DMS79 (cell line): ENCODE measurements at places on chromosomes 16 and 17.

DNA sequence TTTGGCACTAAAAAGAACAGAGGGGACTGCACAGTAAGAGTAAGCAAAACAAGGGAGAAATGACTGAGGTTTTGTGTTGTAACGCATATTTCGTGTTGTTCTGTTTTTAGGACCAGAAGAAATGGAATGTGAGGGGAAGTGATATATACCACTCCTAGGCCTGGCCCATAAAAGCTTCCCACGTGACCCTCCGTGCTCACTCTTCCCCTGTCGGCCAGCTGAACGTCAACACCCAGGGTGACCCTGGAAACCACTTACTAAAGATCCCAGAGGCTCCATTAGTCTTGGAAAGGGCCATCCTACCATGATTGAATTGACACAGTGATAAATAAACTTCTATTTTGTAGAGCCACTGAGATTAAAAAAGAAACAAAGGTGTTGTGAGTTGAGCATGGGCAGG, 79.8 kb downstream of the HELZ start:
- DNase-seq, result no peak

GRCh38 chr16:84271866-84272265, 22.8 kb upstream of the WFDC1 start:
- DNase-seq, result no peak

DNA sequence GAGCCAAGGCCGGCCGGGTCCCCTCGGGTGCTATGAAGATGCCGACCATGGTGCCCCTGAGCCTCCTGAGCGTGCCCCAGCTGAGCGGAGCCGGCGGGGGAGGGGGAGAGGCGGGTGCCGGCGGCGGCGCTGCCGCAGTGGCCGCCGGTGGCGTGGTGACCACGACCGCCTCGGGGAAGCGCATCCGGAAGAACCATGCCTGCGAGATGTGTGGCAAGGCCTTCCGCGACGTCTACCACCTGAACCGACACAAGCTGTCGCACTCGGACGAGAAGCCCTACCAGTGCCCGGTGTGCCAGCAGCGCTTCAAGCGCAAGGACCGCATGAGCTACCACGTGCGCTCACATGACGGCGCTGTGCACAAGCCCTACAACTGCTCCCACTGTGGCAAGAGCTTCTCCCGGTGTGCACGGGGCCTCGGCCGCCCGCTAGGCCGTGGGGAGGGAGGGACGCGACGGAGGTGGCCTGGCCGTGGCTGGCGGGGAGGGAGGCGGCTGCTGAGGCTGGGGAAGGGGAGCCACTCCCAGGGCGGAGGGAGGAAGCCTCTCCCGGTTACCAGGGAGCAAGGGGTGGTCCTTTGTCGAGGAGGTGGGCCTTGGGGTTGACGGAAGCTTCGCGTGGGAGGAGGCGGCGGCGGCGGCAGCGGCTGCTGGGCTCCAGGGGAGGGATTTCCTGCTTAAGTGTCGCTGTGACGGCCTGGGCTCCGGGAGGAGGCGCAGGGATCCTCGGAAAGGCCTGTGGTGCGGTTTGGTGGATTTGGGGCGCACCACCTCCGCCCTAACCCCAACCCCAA, 1.3 kb downstream of the MAZ start:
- DNase-seq, result peak; percentile 80

DNA sequence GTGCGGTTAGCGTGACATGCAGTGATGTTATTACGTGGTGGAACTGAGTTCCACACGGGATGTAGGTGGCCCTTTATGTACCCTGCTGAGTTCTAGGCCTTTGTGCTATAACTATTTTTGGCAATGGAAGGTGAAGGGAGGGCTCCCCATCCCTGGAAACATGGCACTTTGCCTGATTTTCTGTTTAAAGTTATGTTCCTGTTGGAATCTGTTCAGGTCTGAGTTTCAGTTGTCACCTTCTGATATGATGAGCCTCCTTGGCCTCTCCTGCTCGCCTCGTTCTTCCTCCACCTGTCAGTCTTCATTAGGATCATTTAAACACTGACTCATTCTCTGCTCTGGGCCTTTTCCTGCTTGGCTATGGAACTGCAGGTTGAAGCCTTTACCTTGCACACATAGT, 200.6 kb downstream of the FTO start:
- DNase-seq, result no peak
